Vagina (tissue), 2 donors: ENCODE measurements at places on chromosomes 11 and 22. TPM values are rescaled to one million over a fixed set of nuclear protein-coding genes. Genes with fewer than 3 reads are reported as not detected.

DNA sequence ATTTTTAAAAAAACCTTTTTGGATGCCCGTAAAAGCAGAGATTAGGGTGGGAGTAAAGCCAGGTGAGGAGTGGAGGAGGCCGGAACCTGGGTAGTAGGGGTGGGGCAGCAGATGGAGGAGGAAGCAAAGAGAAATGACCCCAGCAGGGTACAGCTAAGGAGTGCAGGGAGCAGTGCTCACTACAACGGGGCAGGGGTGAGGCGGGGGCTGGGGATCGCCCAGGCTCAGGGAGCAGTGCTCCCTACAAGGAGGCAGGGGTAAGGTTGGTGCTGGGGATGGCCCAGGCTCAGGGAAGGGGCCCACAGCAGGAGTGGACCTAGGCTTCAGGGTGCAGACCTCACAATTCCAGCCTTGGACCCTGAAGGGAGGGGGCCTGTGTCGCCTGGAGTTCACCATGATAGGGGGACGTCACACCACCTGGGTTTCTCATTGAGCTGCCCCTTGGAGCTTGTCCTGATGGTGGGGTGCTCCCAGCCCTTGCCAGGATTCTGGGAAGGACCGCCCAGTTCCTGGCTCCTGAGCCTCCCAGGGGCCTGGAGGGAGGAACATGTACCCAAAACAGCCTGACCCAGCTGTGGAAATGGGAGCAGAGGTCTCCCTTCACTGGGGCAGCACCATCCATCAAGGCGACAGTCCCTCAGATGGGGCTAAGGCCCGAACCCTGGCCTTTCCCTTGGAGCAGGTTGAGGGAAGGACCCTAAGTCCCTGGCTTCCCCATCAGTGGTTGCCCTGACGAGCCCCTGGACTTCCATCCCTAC is 2.9 kb upstream of the PNPLA2 start:
- H3K36me3 ChIP-seq: no peaks in the 10 kb centered on the region
- H3K4me3 ChIP-seq: no peak overlapping the region
- DNase-seq: no peak

- no peak overlapping the region for H3K27ac ChIP-seq
- H3K27me3 ChIP-seq: no peaks in the 10 kb centered on the region
- H3K4me3 ChIP-seq: no peak overlapping the region
- DNase-seq: no peak
- no peaks in the 10 kb centered on the region for H3K36me3 ChIP-seq
Measured at GRCh38 chr11:77019976-77020595, 14.1 kb upstream of the B3GNT6 start.

DNA sequence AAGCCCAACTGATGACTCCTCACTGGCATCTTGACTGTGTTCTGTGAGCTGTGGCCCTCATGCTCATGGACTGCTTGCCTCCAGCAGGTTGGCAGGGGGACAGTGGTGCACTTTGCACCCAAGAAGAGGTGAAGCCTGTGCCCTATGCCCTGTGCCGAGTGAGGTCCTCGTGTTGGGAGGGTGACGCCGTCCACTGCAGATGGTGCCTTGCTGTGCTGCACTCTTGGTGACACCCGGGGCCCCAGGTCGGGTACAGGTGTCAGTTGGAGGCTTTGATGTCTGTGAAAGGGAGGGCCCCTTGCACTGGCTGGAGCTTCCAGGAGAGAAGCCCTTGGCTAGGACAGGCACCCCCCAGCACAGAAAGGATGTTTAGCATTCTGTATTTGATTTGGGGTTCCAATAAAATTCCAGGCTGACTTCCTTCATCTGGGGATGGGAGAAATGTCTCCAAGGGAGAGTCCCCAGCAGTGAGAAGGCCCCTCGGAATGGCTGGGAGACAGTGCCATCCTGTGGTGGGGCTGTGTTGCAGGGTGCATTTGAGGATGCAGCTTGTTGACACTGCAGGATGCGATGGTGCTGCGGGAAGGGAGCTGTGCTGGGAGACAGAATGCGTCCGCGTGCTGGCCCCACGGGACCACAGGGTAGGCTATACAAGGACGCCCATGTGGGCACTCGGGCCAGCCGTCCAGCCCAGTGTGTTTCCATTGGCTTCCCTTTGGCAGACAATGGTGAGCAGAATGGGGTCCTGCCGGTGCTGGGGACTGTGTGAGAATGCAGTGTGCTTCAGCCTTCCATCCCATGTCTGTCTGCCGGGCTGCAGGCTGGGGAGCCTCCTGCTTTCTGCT is 2.5 kb upstream of the ZDHHC8 start:
- no peaks in the 10 kb centered on the region for H3K36me3 ChIP-seq
- no peak for DNase-seq
- peaks cover 30% of the 10 kb centered on the region for H3K4me1 ChIP-seq
- H3K4me3 ChIP-seq: no peak overlapping the region
- H3K27ac ChIP-seq: no peak overlapping the region

DNA sequence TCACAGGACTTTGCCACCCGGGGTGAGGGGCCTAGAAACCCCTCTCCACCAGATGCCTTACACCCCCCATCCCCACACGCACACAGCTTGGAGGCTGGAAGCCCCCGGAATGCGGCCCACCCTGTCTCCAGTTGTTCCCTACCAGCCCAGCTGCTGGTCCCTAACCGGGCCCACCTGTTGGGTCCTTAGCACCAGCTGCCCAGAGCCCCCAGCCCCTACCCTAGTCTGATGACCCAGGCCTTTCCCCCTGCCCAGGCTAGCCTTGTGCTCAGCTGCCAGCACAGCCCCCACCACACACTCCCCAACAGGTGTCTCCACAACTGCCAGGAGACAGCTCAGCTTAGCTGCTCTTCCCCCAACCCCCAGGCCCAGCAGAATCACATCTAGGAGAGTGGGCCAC is 67.1 kb downstream of the CDKN1C start:
- no peaks in the 10 kb centered on the region for H3K27me3 ChIP-seq
- H3K27ac ChIP-seq: no peak overlapping the region
- peaks cover 14% of the 10 kb centered on the region for H3K4me1 ChIP-seq
- no peaks in the 10 kb centered on the region for H3K36me3 ChIP-seq
- DNase-seq: no peak

DNA sequence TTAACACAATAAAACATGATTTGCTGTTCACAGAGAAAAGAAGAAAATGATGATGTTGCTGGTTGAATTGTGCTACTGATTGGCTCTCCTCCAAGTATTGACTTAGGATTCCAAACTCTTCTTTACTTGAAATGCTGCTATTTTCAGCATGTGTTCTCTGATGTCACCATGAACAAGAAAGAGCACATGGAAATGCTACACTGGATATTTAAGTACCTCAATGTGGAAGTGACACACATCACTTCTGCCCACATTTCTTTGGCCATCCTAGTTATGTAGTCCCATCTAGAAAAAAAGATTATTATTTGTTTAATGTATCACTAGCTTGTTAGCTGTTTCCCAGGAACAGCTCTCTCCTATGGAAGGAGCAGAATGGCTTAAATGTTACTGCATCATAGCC is 27.2 kb downstream of the OR52B2 start:
- no peaks in the 10 kb centered on the region for H3K27me3 ChIP-seq
- no peak overlapping the region for H3K4me3 ChIP-seq
- H3K4me1 ChIP-seq: no peaks in the 10 kb centered on the region
- no peak overlapping the region for H3K27ac ChIP-seq
- DNase-seq: no peak
- H3K36me3 ChIP-seq: no peaks in the 10 kb centered on the region

DNA sequence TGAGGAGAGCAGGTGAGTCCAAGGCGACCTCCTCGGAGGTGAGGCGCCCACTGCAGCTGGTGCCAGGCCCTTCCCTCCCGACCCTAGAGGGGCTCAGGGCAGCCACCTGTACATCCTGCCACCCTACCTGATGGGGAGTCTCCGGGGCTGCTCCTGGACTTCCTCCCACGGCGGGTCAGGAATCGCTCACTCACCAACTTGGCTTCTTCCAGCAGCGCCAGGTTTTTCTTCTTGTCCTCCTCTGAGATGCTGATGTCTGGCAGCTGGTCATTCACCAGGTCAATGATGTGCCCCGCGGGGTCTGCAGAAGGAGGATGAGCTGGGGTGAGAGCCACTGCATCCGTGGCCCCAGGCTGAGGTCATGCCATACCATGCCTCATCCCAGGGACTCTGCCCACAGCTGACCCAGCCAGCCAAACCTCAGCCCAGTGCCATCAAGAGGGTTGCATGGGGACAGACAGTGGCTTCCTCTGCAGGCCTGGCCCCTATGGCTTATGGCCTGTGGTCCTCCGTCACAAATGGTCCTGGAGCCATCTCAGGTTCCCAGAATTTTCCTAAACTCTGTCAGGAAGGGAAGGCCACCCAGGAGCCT is 61.0 kb upstream of the LYVE1 start:
- H3K36me3 ChIP-seq: no peaks in the 10 kb centered on the region
- H3K27ac ChIP-seq: no peak overlapping the region
- H3K4me1 ChIP-seq: peaks cover 16% of the 10 kb centered on the region
- H3K4me3 ChIP-seq: no peak overlapping the region

DNA sequence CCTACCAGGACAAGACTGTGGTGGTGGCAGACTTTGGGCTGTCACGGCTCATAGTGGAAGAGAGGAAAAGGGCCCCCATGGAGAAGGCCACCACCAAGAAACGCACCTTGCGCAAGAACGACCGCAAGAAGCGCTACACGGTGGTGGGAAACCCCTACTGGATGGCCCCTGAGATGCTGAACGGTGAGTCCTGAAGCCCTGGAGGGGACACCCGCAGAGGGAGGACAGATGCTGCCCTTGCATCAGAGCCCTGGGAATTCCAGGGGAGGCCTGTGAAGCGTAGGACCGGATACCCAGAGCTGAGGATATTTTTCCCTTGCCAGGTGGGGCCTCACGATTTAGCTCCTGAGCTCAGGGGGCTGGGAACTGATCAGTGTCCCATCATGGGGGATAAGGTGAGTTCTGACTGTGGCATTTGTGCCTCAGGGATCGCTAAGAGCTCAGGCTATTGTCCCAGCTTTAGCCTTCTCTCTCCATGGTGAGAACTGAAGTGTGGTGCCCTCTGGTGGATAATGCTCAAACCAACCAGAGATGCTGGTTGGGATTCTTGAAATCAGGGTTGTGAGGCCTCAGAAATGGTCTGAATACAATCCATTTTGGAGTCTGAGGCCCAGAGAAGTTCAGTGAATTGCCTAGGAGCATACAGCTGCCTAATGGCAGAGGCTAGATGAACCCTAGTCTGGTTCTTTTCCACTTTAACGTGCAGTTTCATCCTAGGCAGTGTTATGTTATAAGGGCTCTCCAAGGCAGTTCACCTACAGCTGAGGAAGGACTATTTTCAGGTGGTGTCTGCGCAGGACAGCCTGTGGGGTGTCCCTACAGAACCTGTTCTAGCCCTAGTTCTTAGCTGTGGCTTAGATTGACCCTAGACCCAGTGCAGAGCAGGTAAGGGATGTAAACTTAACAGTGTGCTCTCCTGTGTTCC is 19.5 kb downstream of the PIK3IP1 start:
- peaks cover 52% of the 10 kb centered on the region for H3K36me3 ChIP-seq
- H3K27ac ChIP-seq: peak overlapping the region; percentile 23
- DNase-seq: no peak
- no peak overlapping the region for H3K4me3 ChIP-seq
- peaks cover 4% of the 10 kb centered on the region for H3K4me1 ChIP-seq

DNA sequence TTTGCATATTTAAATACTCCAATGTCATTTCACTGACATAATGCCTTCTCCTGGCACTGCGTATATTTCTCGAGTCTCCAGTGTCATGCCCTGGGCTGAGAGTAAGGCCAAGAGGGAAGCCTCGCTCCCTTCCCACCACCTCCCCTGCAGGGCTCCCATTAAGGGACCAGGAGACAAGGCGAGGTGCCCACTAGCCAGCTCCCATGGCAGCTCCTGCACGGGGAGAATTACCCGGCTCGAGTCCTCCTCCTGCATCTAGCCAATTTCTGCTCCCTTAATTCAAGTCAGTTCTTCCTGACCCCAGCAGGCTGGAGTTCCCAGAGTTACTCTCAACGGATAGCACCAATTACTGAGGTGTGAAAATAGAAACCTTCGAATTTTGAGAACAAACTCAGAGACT is 31.9 kb downstream of the OPCML start:
- no peak overlapping the region for H3K27ac ChIP-seq
- H3K36me3 ChIP-seq: no peaks in the 10 kb centered on the region
- no peaks in the 10 kb centered on the region for H3K4me1 ChIP-seq
- no peak overlapping the region for H3K4me3 ChIP-seq
- no peaks in the 10 kb centered on the region for H3K27me3 ChIP-seq
- no peak for DNase-seq

DNA sequence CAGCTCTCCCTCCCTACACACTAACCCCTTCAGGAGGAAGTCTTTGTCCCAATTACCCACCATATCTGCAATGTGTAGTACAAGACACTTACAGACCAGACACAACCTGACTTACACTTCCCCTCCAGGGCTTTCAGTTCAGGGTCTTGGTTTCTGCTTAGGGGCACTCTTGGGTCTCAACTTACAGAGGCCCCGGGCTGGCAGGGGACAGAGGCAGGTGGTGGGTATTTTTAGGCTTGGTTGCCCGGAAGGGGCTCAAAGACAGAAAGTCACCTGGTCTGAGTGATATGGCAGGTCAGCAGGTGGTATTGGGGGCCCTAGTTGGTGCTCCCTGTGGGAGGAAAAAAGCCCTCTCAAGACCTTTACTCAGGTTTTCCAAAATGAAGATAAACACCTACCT is 3.4 kb upstream of the TMEM184B start:
- H3K4me3 ChIP-seq: no peak overlapping the region
- peaks cover 20% of the 10 kb centered on the region for H3K4me1 ChIP-seq
- DNase-seq: no peak
- H3K36me3 ChIP-seq: no peaks in the 10 kb centered on the region

GRCh38 chr11:16902781-16903378 is 111.3 kb downstream of the PLEKHA7 start:
- no peak overlapping the region for H3K4me3 ChIP-seq
- peaks cover 4% of the 10 kb centered on the region for H3K4me1 ChIP-seq
- no peaks in the 10 kb centered on the region for H3K27me3 ChIP-seq
- no peak for DNase-seq
- no peak overlapping the region for H3K27ac ChIP-seq
- no peaks in the 10 kb centered on the region for H3K36me3 ChIP-seq

GRCh38 chr11:15327786-15328231 is 213.1 kb downstream of the INSC start:
- no peak overlapping the region for H3K27ac ChIP-seq
- H3K4me1 ChIP-seq: no peaks in the 10 kb centered on the region
- no peak for DNase-seq
- H3K36me3 ChIP-seq: no peaks in the 10 kb centered on the region
- no peaks in the 10 kb centered on the region for H3K27me3 ChIP-seq

DNA sequence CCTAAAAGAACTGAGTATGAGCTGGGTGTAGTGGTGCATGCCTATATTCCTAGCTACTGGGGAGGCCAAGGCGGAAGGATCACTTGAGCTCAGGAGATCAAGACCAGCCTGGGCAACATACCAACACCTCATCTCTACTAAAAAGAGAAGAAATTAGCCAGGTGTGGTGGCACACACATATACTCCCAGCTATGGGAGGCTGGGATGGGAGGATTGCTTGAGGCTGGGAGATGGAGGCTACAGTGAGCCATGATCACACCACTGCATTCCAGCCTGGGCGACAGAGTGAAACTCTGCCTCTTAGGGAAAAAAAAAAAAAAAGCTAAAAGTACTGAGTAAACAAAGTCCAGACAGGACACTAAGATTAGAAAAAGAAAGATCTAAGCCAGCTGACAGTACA is 3.5 kb upstream of the HTR3B start:
- H3K27ac ChIP-seq: no peak overlapping the region
- no peaks in the 10 kb centered on the region for H3K27me3 ChIP-seq
- no peak overlapping the region for H3K4me3 ChIP-seq
- H3K4me1 ChIP-seq: no peaks in the 10 kb centered on the region

GRCh38 chr11:76978239-76978638 is 56.0 kb upstream of the B3GNT6 start:
- H3K27ac ChIP-seq: no peak overlapping the region
- H3K36me3 ChIP-seq: peaks cover 12% of the 10 kb centered on the region
- no peaks in the 10 kb centered on the region for H3K27me3 ChIP-seq
- no peaks in the 10 kb centered on the region for H3K4me1 ChIP-seq
- H3K4me3 ChIP-seq: no peak overlapping the region
- no peak for DNase-seq

The MFRP gene
- total RNA-seq: not detected

The NEU3 gene
- 5.6 TPM for total RNA-seq
